ENCODE measurements at places on chromosomes 1 and 21.

DNA sequence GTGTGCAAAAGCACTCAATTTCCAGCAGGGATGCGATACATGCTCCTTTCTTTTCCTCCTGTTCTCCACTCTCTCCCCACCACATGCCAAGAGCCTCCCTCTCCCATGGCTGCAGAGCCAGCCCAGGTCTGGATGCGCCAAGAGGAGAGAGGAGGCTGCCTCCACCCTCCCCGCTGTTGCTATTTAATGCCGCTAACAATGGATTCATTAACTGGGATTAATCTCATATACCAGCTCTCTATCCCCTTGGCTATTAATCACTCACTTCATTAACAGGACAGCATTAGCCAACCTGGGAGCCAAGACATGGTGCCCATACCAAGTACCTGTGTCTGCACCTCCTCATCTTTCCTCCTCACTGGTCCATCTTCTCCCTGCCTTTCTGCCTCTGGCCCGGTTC is 49.1 kb upstream of the SCMH1 start:
- no peak for DNase-seq

GRCh38 chr21:41403331-41403730 is 22.7 kb upstream of the MX1 start:
- no peak for DNase-seq

DNA sequence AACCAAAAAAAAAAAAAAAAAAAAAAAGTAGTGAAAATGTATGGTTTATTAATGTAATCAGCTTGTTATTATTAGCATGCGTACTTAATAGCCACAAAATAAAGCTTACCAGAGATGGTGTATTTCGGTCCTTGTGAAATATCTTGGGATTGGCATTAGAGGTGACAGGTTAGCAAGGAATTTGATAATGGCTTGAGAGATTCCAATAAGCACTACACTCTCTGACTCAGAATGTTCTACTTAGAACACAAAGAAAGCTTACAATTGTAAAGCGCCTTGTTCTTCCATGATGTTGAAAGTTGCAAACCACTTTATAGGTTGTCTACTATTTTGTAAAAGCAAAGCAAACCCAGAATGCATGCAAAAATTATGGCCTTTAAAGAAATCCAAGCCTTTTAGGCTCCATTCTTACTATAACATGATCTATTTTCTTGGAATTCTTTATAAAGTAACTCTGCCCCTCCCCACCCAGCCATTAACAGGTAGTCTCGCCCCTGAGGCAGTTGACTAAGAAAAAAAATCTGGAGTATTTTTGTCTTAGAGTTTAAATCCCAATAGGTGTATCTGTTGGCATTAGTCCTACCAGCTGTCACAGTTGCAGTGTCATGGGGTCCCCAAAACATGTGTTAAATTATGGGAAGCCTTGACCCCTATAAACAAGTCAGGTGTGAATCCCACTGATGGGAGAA is 129.2 kb downstream of the DHRS3 start:
- DNase-seq = no peak

DNA sequence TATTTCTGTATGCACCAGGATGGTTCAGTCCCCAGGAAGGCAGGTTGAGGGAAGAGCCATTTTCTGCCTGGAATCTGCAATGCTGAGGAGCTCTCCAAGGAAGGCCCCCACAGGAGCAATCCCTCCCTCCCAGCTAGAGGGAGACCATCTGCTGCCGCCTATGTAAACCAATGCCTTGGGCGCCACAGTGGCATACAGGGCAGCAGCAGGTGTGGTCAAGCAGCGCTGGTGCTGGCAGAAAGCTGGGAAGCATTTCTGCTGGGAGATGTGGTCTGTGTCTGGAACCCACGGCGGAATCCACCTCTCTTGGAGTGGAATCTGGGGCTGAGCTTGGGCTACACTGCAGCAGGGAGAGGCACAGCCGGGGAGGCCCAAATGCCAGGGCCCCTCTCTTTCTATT is 283.3 kb downstream of the RRAGC start:
- DNase-seq = no peak

DNA sequence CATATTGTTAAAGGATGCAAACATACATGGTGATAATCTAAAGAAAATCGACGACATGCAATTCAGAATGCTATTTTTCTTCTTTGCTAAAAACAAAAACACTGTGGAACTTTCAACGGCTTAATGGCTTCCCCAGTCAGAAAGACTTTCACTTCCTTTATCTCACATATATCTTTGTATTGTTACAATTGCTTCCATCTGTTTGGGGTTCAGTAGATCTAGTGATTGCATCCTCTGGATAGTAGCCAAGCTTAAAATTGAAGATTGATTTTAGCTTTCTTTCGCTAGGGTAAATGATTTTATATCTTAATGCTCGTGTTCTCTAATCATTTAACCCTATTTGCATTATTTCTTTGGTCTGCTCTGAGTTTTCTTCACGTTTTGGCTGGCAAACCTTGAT is 31.8 kb upstream of the ADAMTS1 start:
- DNase-seq = no peak

DNA sequence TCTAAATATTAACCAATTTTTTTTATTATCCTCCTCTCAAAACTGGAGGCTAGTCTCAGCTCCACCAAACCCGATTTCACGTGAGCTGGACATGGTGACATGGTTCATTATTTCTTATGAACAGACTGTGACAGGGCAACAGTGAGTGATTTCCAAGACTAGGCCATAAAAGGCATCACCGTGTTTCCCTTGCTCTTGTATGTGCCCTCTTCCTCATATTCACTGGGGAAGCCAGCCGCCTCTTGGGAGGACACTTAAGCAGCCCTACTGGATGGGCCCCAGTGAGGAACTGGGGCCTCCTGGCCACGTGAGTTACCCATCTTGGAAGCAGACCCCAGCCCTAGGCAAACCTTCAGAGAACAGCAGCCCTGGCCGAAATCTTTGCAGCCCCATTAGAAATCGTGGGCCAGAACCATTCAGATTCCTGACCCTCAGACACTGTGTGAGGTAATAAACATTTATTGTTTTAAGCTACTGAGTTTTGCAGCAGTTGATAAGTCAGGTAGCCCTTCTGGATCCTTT is 105.0 kb downstream of the GALNT2 start:
- no peak for DNase-seq

DNA sequence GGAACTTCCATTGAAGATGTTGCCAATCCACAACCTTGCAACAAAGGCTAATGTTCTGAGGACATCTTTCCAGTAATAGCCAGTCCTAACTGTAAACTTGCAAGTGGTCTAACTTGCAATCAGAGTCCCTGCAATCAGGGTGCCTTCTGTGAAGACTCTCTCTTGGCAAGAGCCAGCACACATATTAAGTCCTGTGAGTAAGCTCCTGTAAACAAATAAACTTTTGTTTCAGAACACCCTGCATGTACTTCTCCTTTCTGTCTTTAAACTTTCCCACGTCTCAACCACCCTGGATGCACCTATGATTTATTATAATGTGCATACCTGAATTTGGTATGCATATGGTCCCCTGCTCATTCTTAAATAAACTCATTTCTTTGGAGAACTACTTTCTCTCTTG is 9.1 kb downstream of the GBP7 start:
- DNase-seq = no peak

DNA sequence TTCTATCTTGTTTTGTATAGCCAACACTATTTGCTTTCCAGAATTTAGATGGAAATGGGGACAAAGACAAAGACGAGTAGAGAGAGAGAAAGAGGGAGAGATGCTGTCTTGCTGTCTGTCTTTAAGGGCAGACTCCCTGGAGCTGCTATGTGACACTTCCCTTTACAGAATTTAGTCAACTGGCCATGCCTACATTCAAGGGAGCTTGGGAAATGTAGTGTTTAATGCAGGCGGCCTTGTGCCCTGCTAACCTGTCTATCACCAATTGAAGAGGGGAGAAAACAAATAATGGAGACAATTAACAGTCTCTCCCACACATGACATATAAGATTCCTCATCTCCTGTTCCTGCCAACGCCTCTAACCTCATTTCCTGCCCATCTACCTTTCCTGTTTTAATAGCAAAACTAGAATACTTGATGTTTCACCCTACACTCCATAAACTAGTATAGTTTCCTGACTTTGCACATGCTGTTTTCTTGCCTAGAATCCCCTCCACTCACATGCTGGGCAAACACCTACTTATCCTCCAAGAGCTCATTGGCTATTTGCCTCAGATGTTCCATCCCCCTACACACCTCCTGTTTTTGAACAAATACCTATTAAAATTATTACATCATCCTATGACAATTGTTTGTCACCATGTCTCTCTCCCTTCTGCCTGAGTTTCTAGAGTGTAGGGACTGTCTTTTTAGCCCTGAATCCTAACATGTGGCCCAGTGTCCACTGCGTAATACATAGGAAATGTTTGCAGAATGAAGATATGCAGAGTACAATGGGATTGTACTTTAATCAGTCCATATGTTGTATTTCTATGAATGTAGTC is 117.2 kb downstream of the SLC25A24 start:
- no peak for DNase-seq

DNA sequence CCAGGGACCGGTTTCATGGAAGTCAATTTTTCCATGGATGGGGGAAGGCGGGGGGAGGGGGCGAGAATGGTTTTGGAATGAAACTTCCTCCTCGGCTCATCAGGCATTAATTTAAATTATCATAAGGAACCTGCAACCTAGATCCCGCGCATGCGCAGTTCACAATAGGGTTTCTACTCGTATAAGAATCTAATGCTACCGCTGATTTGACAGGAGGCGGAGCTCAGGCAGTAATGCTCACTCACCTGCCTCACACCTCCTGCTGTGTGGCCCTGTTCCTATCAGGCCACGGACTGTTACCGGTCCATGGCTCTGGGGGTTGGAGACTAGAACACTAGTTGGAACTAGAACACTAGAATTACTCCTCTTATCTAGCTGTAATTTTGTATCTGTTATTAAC is 38.0 kb downstream of the PRRX1 start:
- DNase-seq = no peak

DNA sequence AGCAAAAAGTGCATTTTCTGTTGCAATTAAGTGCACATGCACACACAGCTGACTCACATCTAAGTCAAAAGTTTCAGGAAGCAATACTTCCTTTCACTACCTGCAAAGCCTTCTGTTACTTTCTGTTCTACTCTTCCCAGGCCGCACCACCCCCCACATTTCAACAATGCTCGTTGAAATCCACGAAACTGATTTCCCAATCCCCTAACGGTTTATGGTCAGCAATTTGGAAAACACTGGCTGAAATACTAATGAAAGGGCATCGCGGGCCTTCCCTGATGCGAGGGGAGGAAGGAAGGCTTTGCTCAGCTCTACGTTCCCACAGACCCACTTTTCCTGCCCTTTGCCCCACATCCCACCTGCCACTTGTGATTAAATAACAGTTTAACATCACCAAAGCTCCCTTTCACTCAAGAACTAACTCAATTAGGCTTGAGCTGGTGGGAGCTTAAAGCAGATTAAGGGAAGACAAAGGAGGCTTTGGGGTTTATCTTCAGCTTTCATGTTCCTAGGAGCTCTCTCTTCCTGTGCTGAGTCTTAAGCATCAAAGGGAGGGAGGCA is 243.2 kb upstream of the RAB4A start:
- DNase-seq = no peak

DNA sequence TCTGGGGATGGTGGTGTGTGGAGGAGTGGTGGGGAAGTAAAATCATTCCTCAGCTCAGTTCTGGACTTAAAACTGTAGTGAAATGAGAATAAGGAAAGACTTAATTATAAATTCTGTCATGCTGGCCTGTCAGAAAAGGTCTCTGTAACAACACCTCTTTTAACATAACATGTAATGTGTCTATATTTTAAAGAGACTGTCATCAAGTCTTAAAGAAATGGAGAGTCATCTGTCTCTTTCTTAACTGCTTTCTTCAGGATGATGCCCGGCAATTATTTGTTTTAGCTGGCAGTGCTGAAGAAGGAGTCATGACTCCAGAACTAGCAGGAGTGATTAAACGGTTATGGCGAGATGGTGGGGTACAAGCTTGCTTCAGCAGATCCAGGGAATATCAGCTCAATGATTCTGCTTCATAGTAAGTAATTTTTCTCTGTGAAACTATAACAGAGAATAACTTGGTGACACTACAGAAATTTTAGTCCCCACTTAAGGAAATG is 30.6 kb downstream of the GNAI3 start:
- DNase-seq = no peak

GRCh38 chr1:98323906-98324358 is 337.6 kb upstream of the SNX7 start:
- no peak for DNase-seq

DNA sequence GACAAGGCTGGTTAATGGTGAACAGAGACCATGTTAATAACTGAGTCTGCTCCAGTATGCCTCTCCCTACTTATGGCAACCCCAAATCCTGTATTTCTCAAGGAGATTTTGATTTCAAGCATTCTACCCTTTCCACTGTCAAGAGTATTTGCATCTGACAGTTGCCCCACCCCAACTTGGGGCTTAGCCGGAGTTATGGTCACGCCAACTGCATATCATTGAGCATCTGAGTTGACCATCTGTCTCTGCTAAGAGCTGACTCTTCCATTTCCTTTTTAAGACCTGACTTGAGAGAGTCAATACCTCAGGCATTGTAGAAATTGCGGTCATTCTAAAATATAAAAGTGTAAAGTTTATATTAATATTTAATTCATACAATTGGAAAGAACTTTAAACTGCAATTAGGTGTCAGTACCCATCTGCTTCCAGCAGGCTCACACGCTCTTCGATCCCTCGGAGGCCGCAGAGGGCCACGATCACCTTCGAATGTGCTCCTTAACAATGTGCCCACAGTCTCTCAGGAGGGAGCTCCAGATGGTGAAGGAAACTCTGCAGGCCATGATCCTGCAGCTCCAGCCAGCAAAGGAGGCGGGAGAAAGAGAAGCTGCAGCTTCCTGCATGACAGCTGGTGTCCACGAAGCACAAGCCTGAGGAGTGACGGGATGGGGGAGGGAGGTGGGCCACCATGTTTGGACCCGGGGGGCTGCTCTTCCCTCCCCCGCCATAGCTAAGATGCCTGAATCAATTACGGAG is 409.8 kb downstream of the DISC1 start:
- DNase-seq = no peak

DNA sequence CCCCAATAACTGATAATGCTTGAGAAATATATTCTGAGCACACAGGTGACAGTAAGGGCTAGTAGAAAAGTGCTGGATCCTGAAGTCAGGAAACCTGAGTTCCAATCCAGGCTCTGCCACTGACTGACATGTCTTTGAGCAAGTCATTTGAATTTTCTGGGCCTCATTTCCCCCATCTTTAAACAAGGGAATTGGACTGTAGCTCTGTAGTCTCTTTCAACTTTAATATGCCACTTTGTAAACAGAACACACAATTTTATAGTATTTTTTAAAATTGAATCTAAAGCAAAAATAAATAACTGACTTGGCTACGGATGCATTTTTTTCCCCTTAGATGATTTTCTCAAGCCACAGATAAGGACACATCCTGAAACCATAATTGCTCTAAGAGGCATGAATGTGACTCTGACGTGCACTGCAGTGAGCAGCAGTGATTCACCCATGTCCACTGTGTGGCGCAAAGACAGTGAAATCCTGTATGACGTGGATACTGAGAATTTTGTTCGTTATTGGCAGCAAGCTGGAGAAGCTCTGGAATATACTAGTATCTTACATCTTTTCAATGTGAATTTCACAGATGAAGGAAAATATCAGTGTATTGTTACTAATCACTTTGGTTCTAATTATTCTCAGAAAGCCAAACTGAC is 37.0 kb downstream of the LRIG2 start:
- DNase-seq = no peak

All from NCI-H1436 (cell line).